ENCODE measurements at places on chromosomes 3 and 15. TPM values are rescaled to one million over a fixed set of nuclear protein-coding genes. Genes with fewer than 3 reads are reported as not detected.

DNA sequence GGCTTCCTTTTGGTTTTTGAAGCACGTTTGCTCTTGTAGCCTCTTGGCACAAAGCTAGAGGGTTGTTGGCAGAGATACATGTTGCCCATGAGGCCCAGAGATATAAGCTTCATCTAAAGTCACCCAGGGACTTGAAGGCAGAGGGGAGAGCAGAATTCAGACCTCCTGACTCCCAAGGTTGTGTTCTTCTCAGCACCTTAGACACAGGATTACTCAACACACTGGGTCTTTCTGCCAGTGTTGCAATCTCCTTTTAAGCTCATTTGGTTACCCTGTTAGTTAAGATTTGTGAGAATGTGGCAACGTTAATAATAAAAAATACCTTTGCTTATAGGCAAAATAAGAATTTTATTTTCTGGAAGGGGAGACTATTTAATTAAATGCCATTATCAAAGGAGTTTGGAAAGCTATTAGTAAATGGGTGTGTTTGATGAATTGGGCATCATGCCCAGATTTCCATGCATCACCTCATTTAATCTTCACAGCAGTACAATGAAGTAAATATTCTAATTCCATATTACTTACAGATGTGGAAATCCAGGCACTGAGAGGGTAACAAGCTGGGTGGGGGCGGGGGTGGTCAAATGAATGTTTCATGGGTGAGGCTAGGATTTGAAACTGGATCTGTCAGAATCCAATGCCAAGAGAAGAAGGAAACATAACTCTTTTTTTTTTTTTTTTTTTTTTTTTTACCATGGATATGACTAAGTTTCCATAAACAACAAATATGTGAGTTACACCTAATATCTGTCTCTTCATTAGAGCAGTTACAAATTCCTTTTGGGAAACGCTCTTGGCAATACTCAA, 183.3 kb downstream of the NR1D2 start:
- DNase-seq, result no peak
- H3K4me3 ChIP-seq, result no peak overlapping the region
- H3K36me3 ChIP-seq, result no peaks in the 10 kb centered on the region
- no peaks in the 10 kb centered on the region for H3K27me3 ChIP-seq
- no peaks in the 10 kb centered on the region for H3K4me1 ChIP-seq

- peaks cover 28% of the 10 kb centered on the region for H3K4me1 ChIP-seq
- peak; percentile 24 for DNase-seq
- peak overlapping the region; percentile 92 for H3K27ac ChIP-seq
Measured at GRCh38 chr3:126474498-126475412, 936 bp downstream of the ZXDC start.

The CCDC174 gene
- total RNA-seq, result 15.0 TPM

The CACNA2D2 gene
- 0.46 TPM for total RNA-seq

DNA sequence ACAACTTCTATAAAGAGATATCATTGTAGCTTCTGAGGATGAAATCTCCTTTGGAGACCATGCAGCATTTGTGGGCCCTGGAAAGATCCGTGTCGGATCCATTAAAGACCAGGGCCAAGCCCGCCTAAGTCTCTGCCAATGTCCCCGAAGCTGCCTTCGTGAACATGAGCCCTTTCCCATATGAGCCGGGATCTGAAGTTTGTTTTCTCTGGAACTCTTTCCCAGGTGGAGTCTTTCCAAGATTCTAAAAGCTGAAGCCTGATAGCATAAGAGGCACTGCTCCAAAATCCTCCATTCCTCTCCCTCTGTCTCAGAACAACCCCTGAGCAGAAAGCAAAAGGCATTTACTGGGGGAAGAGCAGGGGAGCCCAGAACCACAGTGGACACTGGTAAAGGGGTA, 274.6 kb downstream of the NTRK3 start:
- H3K27ac ChIP-seq, result no peak overlapping the region
- no peaks in the 10 kb centered on the region for H3K36me3 ChIP-seq
- H3K27me3 ChIP-seq, result no peaks in the 10 kb centered on the region
- H3K4me1 ChIP-seq, result no peaks in the 10 kb centered on the region

All from activated T-helper 2 cell treated with anti-CD3 and anti-CD28 coated beads, Interferon-gamma antibody, Interleukin-2, Interleukin-4, amounts not matched to agents 10 μg/mL and 5 μg/mL and 100 μg/mL, durations not matched to agents 14 hours and 24 hours and 36 hours (primary cell).